Endothelial cell of umbilical vein (primary cell): ENCODE measurements at places on chromosomes 1 and 21. TPM values are rescaled to one million over a fixed set of nuclear protein-coding genes. Genes with fewer than 3 reads are reported as not detected.

TDRD5 gene
- not detected in 2 replicates for total RNA-seq

ETNK2 gene
- 13.5 and 15.5 TPM in 2 replicates for total RNA-seq

ZC3H12A gene
- 6.3 and 7.5 TPM in 2 replicates for total RNA-seq

ACOT11 gene
- 5.4 and 5.7 TPM in 2 replicates for total RNA-seq

IFNLR1 gene
- total RNA-seq, result not detected in 2 replicates

RBP7 gene
- not detected in 2 replicates for total RNA-seq

PRELP gene
- total RNA-seq, result not detected in 2 replicates

OVAAL gene
- not detected in 2 replicates for total RNA-seq

PLA2G2F gene
- total RNA-seq, result not detected in 2 replicates
